NCI-H1930 (cell line): ENCODE measurements at places on chromosomes 4 and X.

DNA sequence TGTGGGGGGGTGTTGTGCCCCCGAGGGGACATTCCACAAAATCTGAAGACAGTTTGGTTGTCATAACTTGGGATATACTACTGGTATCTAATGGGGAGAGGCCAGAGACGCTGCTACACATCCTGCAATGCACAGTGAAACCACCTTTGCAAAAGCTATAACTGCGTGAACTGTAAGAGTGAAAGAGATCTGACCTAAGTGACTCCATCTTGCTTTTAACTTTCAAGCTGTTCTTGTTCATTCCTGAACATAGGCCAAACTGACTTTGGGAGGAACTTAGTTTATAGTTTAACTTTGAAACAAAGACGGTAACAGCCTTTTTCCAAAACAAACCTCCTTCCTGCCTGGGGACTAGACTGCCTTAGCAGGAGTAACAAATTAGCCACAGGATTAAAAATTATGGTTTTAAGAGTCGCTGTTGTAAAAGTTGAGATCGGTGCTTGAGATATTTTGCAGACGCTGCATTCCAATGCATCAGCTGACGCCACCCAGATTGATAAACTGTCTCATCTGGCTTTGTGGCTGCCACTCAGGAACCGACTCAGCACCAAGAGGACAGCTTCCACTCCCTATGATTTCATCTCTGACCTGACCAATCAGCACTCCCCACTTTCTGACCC lies 70.9 kb downstream of the ATXN3L start:
- DNase-seq: no peak

DNA sequence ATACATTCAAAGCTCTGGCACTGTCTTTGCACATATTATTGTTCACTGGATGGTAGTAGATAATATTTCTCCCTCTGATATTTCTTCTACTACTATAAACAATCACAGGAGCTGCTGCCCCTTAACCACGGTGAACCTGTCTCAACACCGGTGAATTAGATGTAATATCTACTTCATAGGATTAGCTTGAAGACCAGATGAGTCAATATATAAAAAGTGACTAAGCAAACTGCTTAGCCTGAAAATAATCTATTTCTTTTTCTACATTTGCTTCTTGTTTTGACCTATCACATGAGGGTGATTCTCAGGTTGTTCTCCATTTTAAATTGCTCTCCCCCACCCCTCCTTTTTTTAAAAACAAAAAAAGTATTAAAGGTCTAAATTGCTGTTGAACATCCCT lies 645.5 kb downstream of the ANKRD50 start:
- DNase-seq: no peak

DNA sequence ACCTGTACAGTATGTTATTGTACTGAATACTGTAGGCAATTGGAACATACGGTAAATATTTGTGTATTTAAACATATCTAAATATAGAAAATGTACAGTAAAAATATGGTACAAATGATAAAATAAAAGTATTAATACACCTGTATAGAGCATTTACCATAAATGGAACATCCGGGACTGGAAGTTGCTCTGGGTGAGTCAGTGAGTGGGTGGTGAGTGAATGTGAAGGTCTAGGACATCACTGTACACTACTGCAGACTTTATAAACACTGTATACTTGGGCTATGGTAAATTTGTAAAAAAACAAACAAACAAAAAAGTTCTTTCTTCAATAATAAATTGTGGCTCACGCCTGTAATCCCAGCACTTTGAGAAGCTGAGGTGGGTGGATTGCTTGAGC lies 52.4 kb upstream of the FHL1 start:
- no peak for DNase-seq

DNA sequence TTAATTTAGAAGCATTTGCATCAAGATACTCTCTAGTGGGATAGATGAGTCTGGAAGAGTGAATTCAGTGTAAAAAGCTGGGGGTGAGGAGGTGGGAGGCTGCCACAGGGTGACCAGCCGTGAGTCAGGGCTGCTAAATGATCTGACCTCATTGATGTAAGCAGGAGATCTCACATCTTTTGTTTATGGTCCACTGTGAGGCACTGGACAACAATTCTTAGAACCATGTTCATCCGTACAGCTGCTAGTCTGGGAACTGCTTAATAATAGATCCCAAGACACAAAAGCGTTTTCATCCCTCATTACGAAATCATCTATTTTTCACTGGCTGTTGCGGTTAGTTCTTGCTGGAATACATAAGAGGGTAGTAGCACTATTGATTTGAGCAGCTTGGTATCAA lies 14.1 kb downstream of the KLF3 start:
- no peak for DNase-seq

DNA sequence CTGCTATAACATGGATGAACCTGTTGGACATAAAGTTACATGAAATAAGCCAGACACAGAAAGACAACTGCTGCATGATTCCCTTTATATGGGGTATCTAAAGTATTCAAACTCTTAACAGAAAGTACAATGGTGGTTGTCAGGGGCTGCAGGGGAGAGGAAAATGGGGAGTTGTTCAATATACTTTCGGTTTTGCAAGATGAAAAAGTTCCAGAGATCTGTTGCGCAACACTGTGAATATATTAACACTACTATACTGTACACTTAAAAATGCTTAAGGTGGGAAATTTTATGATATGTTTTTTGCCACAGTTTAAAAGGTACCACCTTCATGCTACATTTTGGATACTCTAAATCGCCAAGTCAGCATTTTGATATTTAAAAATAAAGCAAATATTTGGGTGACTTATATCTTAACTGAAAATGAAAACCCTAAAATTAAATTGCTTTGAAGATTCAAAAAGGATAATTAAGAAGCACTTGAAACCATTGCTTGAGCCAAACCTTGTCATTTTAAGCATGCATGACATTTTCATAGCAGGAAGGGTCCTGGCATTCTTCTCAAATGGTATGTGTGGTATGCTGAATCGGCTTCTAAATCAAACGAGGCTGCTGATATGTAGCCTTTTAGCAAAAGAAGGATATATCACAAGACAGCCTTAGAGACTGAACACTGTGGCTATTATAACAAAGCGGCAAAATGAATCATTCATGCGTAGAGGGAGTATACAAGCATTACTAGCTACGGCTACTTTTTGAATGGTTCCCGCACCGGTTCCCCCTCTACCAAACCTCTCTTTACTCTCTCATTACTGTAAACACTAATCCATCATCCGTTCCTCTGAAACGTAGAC lies 607.1 kb upstream of the DIPK2B start:
- DNase-seq: no peak

DNA sequence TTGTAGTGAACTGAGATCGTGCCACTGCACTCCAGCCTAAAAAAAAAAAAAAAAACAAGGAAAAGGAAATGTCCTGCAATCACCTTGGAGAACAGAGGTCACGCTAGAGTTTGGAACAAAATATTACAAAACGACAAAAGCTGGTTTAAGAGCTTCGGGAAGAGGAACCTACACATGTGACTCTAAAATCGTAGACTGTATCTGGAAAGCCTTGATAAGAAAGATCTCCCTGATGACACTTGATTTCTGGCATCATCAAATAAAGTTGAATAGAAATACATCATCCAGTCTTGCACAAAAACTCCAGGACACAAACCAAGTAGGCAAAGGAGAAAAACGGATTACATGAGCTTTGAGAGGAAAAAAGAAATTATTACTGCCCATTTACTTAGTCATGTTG lies 31.1 kb upstream of the DOCK11 start:
- no peak for DNase-seq

DNA sequence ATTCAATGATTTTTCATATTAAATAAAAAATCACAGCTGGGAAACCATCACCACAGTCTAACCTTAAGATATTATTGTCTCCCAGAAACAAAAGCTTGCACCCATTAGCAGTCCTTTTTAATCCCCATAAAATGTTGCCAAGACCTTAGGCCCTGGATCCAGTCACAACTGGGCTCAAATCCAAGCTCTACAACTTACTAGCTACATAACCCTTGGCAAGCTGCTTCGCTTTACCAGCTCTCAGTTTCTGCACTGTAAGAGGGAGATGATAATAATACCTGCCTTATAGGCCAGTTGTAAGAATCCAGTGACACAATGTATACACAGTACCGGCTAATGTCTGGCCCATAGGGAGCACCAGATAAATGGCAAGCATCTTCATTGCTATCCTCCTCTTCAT lies 400.9 kb upstream of the FGF13 start:
- no peak for DNase-seq

- DNase-seq: no peak
Observed at GRCh38 chr4:69120870-69121269, 24.6 kb downstream of the UGT2B7 start.

DNA sequence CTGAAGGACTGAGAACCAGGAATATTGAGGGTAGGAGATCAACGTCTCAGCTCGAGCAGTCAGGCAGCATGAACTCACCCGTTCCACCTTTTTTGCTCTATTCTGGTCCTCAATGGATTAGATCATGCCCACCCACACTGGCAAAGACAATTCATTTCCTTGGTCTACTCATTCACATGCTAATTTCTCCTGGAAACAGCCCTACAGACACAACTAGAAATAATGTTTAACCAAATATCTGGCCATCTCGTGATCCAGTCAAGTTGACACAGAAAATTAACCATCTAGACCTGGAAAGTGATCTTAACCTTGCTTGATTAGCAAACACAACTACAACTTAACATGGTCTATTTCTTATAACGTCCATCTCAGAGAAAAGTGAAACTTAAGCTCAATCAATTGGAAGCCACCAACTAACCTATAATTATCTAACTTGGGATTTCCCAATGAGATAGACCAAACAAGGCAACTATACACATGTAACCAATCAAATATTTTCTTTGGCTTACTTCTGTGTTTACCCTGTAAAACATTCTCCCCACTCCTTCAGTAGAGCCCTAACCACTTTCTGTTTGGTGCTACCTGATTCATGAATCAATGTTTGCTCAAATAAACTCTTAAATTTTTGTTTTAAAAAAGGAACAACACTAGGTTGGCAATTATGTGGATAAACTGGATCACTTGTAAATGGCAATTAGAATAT lies 69.7 kb upstream of the MAMLD1 start:
- DNase-seq: no peak

- DNase-seq: no peak
Observed at GRCh38 chr4:24932515-24933225, 19.8 kb upstream of the CCDC149 start.

DNA sequence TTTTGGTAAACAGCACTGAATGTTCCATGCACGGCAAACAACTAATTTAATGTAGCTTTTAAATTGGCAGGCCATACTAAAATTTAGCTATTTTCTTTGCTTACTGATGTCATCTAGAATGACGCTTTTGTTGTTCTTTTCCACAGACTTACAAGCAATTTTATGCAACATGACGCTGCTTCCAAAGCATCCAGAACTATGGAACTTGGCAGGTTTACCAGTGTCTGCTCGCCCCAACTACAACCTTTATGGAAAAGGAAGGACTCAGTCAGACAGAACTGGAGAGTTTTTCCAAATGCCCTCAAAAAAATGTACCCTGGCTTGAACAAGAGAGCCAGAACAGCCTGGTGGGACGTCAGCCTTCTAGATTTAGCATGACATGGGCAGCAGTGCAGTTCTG lies 58.7 kb downstream of the ANOS1 start:
- no peak for DNase-seq

DNA sequence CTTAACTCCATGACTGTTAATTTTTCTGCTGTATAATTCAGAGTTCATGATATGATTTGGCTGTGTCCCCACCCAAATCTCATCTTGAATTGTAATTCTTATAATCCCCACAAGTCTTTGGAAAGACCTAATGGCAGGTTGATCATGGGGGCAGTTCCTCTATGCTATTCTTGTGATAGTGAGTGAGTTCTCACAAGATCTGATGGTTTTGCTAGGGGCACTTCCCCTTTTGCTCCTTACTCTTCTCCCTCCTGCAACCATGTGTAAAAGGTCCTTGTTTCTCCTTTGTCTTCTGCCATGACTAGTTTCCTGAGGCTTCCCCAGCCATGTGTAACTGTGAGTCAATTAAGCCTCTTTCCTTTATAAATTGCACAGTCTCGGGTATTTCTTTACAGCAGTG lies 1751.9 kb downstream of the ARAP2 start:
- DNase-seq: no peak

GRCh38 chr4:16626945-16627344 lies 271.5 kb downstream of the LDB2 start:
- DNase-seq: no peak

GRCh38 chrX:40374486-40374885 lies 206.3 kb upstream of the ATP6AP2 start:
- DNase-seq: no peak

DNA sequence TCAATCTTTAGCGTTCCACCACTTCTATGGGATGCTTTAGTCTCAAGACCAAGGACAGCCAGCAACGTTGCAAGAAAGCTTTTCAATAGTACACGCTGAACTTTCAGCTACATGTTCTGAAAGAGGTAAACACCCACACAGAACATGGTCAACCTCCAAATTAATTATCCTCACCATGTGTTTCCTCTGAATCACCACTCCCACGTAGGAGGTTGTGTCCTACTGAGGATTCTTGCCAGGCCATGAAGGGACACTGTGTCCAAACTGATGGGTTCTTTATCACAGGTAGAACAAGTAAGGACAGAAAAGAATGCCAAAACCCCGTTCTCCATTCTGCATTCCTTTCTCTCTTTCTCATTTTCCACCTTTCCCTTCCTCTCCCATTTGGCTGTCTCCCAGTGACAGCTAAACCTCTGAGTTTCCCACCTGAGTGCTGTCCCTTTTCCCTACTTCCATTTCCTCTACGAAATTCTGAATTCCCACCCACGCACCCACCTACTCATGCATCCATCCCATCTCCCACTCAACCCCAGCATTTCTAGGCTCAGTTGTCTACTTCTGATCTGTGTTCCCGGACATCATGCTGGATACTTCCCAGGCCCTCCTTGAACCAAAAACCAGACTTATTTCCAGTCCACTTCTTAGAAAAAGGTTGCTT lies 29.0 kb upstream of the GPM6B start:
- no peak for DNase-seq

- no peak for DNase-seq
Observed at GRCh38 chr4:41257906-41258305, 1.2 kb downstream of the UCHL1 start.

DNA sequence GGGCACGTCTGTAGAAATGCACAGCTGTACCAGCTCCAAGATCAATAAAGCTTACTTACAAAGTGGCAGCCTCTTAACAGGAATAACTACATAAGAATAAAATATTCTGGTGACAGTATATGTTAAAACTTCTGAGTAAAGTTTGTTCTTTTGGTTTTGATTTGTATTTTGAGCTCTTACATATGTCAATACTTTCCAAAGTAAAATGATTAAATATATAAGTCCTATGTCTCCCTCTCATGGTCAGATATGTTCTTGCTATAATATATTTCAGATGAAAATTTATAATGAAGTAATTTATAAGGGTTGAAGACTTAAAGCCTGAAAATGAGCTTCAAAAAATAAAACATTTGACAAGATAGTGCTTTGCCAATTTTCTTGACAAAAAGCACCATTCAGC lies 254.4 kb downstream of the NPFFR2 start:
- no peak for DNase-seq
